GM20000 (cell line): ENCODE measurements at places on chromosomes 12 and 14.

GRCh38 chr12:69241438-69242092, 2.2 kb downstream of the CPSF6 start:
- no peak for DNase-seq

DNA sequence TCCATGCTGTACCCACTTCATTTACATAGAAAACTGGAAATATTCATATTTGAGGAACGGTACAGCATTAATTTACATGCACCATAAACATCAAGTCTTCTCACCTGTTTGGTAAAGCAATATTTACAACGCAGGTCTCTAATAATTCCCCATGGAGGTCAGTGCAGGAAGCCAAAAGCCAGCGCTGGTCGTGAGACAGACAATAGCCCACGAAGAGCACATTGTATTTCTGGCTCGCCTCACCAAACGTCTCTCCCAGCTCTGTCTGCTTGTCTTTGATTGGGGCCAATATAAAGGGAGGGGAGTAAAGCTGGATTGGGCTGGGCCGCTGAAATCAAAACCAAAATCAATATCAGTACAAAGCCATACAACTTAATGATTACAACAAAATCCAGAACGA, 302.1 kb downstream of the MED13L start:
- no peak for DNase-seq

DNA sequence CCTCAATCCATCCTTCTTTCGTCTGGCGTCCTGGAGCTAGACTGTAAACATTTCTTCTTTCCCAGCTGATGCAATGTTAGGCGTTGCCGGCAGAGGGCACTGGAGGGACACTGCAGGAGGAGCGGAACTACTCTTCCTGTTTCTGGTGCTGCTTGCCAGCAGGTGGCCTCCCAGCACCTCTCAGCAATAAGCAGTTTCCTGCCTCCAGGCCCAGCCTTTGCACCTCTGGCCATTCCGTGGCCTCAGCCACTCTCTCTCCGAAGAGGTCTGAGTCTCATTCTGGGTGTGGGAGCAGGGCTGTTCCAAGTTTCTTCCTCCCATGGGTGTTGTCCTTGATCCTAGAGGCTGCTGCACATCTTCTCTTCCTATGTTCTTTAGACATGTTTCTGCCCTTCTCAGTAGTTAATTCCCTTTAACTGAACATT, 7.5 kb upstream of the ASPG start:
- DNase-seq: peak; percentile 95

- DNase-seq: no peak
Observed at GRCh38 chr14:90403065-90403464, 6.2 kb downstream of the CALM1 start.

DNA sequence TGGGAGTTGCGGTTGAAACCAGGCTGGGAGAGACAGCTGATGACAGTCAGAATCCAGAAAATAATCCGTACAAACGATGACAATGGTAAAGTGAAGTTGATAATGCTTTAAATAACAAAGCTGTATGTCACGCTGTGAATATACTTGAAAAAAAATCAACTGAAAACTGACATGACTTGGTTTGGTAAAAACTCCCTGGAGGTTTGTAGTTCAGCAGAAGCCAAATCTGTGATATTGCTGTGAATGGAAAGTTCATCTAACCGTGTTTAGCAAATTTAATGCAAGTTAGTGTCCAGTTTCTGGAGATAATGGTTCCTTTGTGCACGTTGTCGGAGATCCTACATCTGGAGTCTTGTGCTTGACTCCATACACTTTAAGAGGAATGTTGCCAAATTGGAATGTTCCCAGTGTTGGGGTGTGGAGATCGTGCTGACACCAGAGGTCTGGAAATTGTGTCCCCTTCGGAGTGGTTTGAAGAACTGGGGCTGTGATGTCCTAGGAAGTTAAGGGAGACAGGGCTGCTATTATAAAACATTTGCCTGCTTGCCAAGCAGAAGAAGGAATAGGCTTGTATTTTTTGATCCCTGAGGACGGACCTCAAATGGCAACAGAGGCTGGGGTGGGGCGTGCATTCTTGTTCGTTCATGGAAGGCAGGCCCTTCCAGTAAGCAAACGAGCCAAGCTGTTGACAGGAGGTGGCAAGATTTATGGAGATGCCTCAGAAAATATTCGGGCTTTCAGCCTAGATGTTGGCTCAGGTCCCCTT, 30.6 kb downstream of the PPFIBP1 start:
- DNase-seq: no peak

DNA sequence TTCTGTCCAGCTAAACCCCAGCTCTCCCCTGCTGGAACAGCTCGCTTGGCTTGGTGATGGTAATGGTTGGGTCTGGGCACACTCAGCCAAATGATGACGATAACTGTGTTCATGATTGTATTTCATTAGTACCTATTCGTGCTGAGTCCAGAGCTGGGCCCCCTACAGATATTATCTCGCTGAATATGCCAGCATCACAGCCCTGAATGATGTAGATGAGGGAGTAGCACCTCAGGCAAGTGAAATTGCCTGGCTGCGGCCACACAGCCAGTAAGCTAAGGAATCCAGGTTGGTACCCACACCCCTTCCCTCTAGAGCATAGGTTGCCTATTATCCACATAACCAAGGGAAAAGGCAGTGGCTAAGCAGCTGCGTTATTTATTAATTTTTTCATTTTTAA, 163.5 kb downstream of the KTN1 start:
- no peak for DNase-seq

DNA sequence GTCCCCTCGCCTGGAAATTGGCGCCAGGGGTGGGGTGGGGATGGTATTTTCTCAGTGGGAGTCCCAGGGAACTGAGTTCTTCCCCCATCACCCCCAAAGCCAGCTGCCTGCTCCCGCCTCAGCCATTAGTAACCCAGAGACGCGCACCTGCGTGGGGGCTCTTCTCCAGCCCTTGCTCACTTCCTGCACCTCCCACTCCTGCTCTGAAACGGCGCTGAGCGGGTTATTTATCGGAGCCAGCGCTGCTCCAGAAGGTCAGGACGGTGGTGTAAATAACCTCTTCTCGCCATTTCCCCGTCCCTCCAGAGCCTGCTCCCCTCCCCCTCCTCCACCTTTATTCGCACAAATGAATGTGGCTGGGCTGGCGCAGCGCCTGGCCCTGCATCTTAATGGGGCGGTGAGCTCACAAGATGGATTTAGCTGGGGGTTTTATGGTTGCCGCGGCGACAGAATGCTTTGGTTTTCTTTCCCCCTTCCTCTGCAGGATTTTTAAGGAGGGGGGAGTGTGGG, 12.2 kb downstream of the GPR84 start:
- DNase-seq: no peak

DNA sequence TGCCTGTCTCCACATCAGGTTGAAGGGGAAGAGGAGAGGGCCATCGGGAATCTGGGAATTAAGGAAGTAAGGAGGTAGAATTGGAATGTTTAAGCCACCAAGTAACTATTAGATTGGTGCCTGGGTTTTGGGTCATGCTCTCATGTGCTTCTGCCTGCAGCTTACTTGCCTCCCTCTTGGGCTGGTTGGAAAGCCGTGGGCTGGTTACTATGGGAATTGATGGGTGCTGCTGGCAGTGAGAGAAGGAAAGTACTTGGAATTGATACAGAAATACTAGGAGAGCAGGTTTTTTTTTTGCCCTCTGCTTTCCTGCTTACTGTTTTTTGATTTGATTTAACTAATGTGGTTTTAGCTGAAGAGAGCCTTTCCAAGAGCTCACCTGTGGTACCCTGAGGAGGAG, 493.5 kb upstream of the RGS6 start:
- no peak for DNase-seq

DNA sequence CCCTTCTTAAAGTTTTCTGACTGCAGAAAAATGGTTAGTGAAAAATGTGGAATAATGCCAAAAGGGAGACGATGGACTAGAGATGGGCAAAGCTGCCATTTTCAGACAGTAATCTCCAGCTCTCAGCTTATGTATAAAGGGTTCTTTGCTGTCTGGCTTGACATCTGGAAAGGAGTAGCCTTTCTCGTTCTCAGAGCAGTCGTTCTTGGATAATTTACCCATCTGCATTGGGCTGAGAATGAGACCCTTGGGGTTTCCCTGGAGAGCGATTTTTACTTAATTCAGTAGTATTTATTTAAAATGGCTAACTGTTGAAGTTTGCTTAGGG, 1.2 kb downstream of the NUDT4 start:
- DNase-seq: no peak

DNA sequence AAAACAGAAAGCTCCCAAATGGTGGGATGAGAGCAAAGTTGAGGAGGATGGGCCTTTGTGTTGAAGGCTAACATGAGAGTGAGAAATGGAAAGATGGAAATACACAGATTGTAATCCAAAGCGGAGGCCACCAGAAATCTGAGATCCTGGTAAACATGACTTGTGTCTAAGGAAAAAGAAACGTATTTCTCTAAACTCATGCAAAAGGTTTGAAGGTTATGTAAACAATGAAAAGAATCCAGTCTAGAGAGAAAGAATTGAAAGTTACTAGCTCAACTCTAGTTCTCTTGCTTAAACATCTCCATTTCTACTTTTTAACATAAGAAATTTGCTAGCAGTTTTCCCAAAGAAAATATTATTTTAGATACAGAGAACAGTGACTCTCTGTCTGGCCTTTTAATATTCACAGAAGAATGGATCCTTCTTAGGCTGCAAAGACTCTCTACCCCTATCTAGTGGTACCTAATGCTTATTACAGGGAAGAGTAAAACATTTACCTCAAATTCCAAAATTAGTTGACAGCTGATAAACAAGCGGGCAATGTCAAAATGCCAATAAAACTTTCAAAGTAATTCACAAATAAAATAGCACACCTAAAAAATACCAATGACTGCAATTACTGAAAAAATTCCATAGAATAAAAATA, 75.8 kb upstream of the SOX5 start:
- DNase-seq: no peak

- DNase-seq: no peak
Observed at GRCh38 chr14:75310295-75311111, 31.9 kb downstream of the FOS start.

DNA sequence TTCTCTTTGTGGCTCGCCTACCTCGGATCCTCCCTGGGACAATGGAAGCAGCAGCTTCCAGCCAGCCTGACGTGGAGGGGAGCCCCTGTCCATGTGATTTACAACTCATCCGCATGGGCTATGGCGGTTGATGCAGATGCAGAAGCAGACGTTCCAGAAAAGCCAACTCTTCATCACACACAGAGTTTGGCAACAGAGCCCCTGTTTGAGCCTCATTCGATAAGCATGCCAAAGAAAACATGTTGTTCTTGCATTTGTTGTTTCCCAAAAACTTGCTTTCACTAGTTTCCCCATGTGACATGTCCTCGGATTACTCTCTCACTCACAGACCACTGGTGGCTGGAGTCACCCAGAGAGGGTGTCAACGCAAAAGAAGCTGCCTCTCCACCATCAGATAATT, 16.4 kb upstream of the TC2N start:
- DNase-seq: no peak

DNA sequence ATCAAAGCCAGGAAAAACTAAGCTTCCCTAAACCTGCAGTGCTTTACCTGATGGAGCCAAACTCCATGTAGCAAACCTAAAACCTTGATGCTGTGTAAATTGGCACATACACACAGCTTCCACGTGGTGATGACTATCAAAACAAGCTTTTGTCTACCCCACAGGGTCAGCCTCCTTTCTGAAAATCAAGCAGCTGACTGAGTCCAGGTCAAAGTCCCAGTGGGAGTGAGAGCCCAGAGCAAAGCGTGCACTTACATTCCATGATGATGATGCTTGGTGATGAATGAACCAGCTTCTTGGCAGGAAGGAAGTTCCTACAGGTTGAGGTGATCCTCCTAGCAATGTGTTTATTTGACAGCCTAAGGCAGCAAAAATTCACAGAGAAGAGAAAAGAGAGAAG, 630.0 kb upstream of the TBX3 start:
- DNase-seq: no peak

- DNase-seq: peak; percentile 17
Observed at GRCh38 chr12:22477894-22478287, 66.5 kb downstream of the C2CD5 start.

DNA sequence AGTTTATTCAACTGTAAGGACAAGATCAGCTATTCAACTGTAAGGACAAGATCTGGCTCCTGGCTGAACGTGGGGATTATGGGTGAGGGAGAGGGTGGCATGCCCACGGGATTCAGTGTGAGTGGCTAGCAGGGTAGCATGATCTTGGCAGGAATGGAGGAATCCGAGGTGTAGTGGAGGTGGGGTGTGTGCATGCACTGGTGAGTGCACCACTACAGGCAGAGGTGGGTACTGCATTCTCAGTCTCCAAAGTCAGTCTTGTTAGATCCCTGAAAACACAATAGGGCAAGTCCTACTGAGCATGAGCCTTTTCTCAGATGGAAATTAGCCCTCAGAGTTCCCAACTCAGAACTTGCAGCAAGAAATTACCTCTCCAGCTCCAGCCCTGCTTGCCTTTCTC, 32.2 kb upstream of the DCD start:
- peak; percentile 39 for DNase-seq

DNA sequence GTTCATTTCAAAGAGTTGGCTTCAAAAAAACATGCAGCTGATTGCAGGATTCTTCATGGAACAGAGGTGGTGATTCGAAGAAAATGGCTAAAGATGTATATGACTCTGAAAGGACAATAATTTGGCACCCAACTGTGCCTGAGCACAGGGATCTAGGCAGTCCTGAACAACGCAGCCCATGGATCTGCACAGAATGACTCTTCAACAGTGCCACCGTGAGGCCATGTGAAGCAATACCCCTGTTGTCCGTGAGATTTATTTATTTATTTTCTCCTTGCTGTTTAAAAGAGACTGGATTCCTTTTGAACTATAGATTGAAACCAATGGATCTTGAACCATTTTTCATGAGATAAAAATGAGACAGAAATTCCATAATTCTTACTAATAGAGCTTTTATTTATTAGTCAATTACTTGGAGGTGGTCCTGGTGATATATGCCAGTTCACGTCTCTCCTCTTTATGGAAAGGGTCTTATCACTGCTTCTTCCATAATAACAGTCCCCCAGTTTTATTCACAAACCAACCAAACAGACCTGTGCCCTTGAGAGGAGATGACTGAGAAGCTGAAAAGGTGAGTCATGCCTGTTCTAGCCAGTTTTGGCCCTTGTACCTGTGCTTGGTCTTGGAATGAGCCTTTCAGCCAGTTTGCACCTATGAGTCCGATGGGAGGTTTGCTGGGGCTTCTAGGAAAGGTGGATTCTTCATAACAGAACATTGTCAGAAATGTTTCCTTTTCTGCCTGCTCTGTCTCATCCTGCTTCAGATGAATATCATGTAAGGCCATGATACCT, 1598.3 kb downstream of the AACS start:
- DNase-seq: no peak

GRCh38 chr12:19456176-19456575, 16.9 kb downstream of the AEBP2 start:
- DNase-seq: no peak

DNA sequence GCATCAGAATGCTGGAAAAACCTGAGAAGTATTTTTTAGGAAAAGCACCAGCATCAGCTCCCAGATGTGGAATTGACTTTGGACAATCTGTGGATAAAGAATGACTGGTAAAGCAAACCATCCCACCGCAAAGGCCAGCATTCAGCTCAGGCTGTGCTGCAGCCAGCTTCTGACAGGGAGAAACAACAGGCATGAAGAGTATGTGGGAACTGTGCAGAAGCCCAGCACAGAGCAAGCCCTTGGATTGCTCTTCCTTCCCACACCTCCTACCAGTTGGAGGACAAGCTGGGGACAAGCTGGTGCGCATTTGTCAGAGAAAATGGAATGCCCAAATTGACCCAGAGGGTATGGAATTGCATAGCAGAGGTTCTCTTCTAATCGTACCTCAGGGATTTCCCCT, 228.1 kb downstream of the ANO2 start:
- no peak for DNase-seq

- no peak for DNase-seq
Observed at GRCh38 chr14:105842105-105842504, 315.7 kb downstream of the TMEM121 start.
